ENCODE measurements at places on chromosomes 5 and 9.
A peak's percentile ranks its signal among the peaks of the same experiment; 100 is the strongest.

- H3K27me3 ChIP-seq: peaks cover 23% of the 10 kb centered on the region
- no peaks in the 10 kb centered on the region for H3K4me1 ChIP-seq
- no peak overlapping the region for H3K27ac ChIP-seq
- DNase-seq: no peak
Measured at GRCh38 chr5:178476972-178477754, 113.0 kb downstream of the COL23A1 start.

DNA sequence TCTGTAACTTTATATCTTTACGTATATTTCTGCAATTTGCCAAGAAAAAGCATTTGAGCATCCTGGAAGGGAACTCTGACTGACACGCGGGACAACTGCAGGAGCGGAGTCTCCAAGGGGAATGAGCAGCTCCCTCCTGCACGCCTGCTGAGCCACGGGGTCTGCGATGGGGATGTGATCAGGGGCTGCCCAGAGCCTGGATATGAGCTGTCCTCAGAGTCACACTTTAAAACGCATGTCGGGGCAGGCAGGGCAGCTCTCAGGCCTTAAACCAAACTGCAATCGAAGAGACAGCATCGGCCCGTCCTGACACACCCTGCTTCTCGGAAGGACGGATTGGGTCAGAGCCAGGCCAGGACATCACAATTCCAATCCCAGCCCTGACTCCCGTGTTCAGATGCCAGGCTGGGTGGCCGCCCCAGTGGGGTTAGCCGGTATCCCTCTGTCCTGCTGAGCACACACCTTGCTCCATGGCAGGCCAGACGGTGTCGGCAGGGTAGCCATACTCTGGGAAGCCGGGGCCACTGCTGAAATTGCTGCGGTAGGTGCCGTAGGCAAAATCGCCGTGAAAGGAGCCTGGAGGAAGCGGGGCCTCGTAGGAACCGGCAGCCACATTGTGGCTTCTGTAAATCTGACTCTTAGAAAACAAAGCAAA, 17.2 kb downstream of the SEC16A start:
- H3K4me3 ChIP-seq: no peak overlapping the region
- H3K4me1 ChIP-seq: no peaks in the 10 kb centered on the region
- H3K27me3 ChIP-seq: no peaks in the 10 kb centered on the region
- peaks cover 91% of the 10 kb centered on the region for H3K36me3 ChIP-seq

DNA sequence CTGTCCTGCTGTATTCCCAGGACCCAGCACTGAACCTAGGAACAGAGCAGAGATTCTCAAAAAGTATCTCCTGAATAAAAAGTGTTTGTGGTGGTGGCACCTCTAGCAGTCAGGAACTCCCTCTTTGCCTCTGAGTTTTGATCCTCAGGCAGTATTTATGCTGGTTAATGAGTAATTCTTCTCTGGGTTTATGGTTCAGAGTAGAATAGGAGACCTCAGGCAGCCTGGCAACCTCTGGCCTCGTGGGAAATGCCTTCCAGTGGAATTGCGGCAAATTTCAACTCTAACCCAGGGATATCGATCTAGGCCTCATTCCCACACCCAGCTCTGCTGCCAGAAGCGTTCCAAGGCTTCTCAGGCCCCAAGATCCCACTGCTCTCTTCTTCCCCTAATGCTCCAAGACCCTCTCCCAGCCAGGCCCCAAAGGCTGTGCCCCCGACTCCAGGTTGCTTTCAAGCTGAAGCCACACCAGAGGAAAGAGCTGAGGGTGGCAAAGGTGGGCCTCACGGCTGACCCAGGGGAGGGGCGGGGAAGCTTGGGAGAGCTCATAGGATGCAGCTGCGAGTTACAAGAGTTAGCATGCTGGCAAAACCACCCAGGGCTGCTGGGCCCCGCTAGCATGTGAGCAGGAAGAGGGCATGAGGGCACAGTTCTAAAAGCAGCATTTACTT, 10.9 kb upstream of the HDHD3 start:
- H3K4me3 ChIP-seq: no peak overlapping the region
- no peak overlapping the region for H3K27ac ChIP-seq
- no peaks in the 10 kb centered on the region for H3K4me1 ChIP-seq
- peaks cover 51% of the 10 kb centered on the region for H3K36me3 ChIP-seq
- DNase-seq: no peak

DNA sequence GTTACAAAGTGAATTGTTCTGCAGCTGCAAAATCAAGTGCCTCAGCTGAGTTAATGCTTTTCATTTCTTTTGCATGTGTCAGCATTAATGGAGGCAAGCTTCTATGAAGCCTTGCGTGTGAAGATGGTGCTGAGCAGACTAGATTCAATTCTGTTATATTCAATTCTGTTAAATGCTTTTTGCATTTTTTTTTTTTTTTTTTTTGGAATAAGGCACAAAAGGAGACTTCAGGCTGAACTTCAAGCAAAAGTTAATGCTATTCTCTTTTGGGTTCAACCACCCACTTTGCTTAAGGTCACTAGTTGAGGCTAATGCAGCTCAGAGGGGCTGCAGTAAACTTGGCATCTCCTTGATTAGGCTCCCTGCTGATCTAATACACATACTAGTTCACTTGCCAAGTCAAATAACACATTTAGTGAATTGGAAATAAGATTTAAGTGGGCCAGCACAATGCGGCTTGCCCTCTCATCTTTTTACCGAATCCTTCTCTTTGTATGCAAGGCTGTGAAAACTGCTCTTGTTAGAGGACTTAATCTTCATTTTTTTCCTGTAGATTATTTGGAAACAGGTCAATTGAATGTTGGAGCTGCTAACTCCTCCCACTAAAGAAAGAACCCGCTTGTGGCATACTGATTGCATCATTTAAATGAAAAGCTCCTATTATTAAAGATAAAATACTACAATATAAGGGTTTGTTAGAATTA, 1020.2 kb downstream of the NR2F1-AS1 start:
- H3K27me3 ChIP-seq: no peaks in the 10 kb centered on the region
- H3K27ac ChIP-seq: no peak overlapping the region
- no peaks in the 10 kb centered on the region for H3K4me1 ChIP-seq
- no peak overlapping the region for H3K4me3 ChIP-seq
- no peaks in the 10 kb centered on the region for H3K36me3 ChIP-seq

- H3K27ac ChIP-seq: no peak overlapping the region
- peaks cover 46% of the 10 kb centered on the region for H3K27me3 ChIP-seq
- H3K4me3 ChIP-seq: no peak overlapping the region
- H3K4me1 ChIP-seq: peaks cover 6% of the 10 kb centered on the region
- H3K36me3 ChIP-seq: no peaks in the 10 kb centered on the region
Measured at GRCh38 chr9:76904661-76905457, 1.1 kb downstream of the PRUNE2 start.

- no peak for DNase-seq
- H3K27ac ChIP-seq: no peak overlapping the region
- no peaks in the 10 kb centered on the region for H3K36me3 ChIP-seq
- no peaks in the 10 kb centered on the region for H3K27me3 ChIP-seq
- no peaks in the 10 kb centered on the region for H3K4me1 ChIP-seq
Measured at GRCh38 chr5:15142458-15142857, 270.9 kb upstream of the ANKH start.

DNA sequence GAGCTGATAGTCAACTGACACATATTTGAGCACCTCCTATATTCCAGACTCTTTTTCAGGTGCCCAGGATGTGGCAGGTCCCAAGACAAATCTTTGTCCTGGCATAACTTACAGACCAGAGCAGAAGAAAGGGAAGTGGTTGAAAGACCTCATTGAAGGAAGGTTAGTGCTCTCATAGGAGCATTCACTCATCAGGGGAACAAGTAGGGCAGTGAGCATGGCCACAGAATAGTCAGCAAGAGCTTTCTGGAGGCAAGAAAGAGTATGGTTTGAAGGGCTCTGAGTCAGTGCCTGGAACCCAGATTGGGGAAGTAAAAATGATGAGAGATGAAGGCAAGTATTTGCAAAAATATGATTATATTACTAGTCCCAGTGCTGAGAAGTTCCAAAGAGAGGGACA, 25.0 kb upstream of the ERMP1 start:
- DNase-seq: no peak
- H3K27ac ChIP-seq: no peak overlapping the region
- no peaks in the 10 kb centered on the region for H3K4me1 ChIP-seq
- no peak overlapping the region for H3K4me3 ChIP-seq

DNA sequence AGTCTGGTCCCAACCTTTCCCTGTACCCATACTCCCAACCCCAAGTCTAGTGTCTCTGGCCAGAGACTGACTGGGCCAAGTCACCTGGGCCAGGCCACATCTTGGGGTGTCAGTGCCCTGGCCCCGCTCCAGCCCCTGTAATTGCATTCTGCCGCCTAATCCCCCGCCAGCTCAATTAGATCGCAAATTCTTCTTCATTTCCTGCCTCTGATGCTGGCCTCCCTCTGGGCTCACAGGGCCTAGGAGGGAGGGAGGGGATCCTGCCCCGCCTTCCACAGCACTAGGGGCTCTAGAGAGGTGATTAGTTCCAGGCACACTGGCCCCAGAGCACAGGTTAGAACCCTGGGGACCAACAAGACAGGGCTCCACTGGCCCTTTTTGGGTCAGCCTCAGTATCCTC, 5.5 kb downstream of the CXXC5 start:
- peaks cover 19% of the 10 kb centered on the region for H3K36me3 ChIP-seq
- no peaks in the 10 kb centered on the region for H3K27me3 ChIP-seq
- peak overlapping the region; percentile 85 for H3K27ac ChIP-seq
- peak overlapping the region; percentile 98 for H3K4me3 ChIP-seq
- peaks cover 83% of the 10 kb centered on the region for H3K4me1 ChIP-seq
- DNase-seq: no peak

GRCh38 chr9:113705306-113705927, 170.7 kb upstream of the ZNF618 start:
- H3K27me3 ChIP-seq: peaks cover 12% of the 10 kb centered on the region
- no peaks in the 10 kb centered on the region for H3K4me1 ChIP-seq
- H3K27ac ChIP-seq: no peak overlapping the region
- DNase-seq: no peak

GRCh38 chr5:955886-956761, 52.5 kb upstream of the NKD2 start:
- peaks cover 33% of the 10 kb centered on the region for H3K27me3 ChIP-seq
- no peak for DNase-seq

DNA sequence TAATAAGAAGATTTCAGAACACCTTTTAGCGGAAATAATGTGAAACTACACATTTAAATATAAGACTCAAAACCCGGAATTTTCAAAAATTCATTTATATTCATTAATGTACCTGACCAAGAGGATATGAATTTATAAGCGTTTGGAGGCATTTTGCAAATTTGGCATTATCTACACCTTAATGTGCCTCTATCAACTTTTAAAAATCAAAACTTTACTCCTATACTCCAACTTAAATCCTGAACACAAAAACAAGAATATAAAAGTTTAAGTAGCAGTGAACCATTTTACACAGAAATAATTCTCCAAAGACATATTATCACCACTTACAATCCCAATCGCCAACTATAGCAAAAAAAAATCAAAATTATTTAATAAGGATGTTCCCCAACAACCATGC, 3.9 kb downstream of the ZNF608 start:
- H3K4me3 ChIP-seq: no peak overlapping the region
- no peaks in the 10 kb centered on the region for H3K27me3 ChIP-seq

GRCh38 chr5:25345240-25345771, 700.5 kb upstream of the CDH10 start:
- no peak overlapping the region for H3K4me3 ChIP-seq
- H3K36me3 ChIP-seq: no peaks in the 10 kb centered on the region
- H3K4me1 ChIP-seq: no peaks in the 10 kb centered on the region
- H3K27ac ChIP-seq: no peak overlapping the region

- H3K4me3 ChIP-seq: no peak overlapping the region
- H3K4me1 ChIP-seq: no peaks in the 10 kb centered on the region
- H3K27me3 ChIP-seq: no peaks in the 10 kb centered on the region
- H3K36me3 ChIP-seq: no peaks in the 10 kb centered on the region
- DNase-seq: no peak
- H3K27ac ChIP-seq: no peak overlapping the region
Measured at GRCh38 chr5:19169426-19169825, 818.6 kb downstream of the CDH18 start.

GRCh38 chr5:142287096-142287972, 37.5 kb downstream of the SPRY4 start:
- no peak overlapping the region for H3K27ac ChIP-seq
- no peaks in the 10 kb centered on the region for H3K36me3 ChIP-seq
- no peak for DNase-seq
- no peak overlapping the region for H3K4me3 ChIP-seq

DNA sequence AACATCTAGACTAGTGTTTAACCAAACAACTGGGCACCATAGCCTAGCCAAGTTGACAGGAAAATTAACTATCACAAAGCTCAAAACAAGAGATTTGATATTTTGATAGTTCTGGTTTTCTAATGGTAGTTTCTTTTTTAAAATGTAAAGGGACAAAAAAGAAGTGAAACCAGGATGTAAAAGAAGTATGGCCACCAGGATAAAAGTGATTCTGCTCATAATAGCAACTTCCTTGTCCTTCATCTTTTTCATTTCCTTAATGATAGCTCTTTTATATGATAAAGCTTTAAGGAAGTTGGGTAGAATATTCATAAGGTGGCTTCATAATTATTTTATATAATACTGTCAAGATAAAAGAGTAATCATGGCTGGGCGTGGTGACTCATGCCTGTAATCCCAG, 139.1 kb downstream of the BASP1 start:
- peaks cover 21% of the 10 kb centered on the region for H3K4me1 ChIP-seq
- peaks cover 6% of the 10 kb centered on the region for H3K36me3 ChIP-seq
- peak overlapping the region; percentile 92 for H3K27ac ChIP-seq
- no peak for DNase-seq
- no peak overlapping the region for H3K4me3 ChIP-seq
- no peaks in the 10 kb centered on the region for H3K27me3 ChIP-seq

DNA sequence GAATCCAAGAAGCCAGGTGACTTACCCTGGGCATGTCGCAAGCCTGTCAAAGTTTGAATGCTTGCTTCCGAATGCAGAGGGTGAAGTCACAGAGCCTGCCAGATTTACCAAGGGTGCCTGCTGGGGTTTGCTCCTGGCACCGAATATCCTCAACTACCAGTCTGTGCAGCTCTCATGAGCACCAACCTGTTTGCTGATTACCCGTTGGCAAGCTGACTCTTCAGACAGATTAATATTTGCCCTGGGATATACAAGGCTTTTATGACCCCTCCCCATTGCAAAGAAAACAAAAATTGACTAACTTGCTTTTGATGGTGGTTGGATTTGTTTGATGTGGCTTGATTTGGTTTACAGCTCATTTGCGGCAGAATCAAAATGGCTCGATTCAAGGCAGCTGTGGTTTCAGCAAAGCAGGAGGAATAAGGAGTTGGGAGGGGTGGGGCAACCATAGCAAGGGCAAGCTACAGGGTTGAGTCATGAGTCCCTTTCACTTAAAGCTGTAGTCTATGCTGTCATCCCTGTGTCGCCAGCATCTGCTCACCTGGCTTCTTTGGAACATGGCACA, 82.3 kb upstream of the AGXT2 start:
- no peak overlapping the region for H3K4me3 ChIP-seq
- H3K27ac ChIP-seq: no peak overlapping the region
- peaks cover 19% of the 10 kb centered on the region for H3K27me3 ChIP-seq
- no peak for DNase-seq
- H3K4me1 ChIP-seq: no peaks in the 10 kb centered on the region
- H3K36me3 ChIP-seq: no peaks in the 10 kb centered on the region

- no peaks in the 10 kb centered on the region for H3K4me1 ChIP-seq
- no peaks in the 10 kb centered on the region for H3K36me3 ChIP-seq
- DNase-seq: no peak
- no peak overlapping the region for H3K27ac ChIP-seq
Measured at GRCh38 chr9:84856181-84856632, 186.7 kb downstream of the NTRK2 start.

- H3K4me3 ChIP-seq: no peak overlapping the region
- no peak overlapping the region for H3K27ac ChIP-seq
- peaks cover 5% of the 10 kb centered on the region for H3K4me1 ChIP-seq
- no peaks in the 10 kb centered on the region for H3K36me3 ChIP-seq
- no peaks in the 10 kb centered on the region for H3K27me3 ChIP-seq
Measured at GRCh38 chr5:149370878-149371277, 8.2 kb downstream of the IL17B start.

Measured in activated B cell treated with CpG ODN at 0.5 μM for 24 hours (primary cell).